ENCODE measurements at places on chromosomes 6 and 20.
A peak's percentile ranks its signal among the peaks of the same experiment; 100 is the strongest.

DNA sequence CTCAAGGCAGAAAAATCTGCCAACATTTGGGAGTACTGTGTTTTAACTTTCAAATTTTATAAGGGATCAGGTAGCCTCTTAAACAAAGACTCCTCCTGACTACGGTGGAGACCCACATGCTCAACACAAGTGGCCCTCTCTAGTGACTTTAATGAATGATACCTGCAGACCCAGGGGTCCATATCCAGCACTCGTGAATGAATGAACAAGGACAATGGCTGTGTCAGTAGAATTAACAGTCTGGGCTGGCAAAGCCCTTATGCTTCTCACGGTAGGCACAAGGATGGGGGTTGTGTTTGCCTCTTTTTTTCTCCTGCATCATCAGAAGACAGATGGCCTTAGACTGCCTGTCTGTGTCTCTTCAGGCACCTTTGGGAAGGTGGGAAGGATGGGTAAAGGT, 112.6 kb upstream of the TRAF3IP2 start:
- DNase-seq, result no peak

DNA sequence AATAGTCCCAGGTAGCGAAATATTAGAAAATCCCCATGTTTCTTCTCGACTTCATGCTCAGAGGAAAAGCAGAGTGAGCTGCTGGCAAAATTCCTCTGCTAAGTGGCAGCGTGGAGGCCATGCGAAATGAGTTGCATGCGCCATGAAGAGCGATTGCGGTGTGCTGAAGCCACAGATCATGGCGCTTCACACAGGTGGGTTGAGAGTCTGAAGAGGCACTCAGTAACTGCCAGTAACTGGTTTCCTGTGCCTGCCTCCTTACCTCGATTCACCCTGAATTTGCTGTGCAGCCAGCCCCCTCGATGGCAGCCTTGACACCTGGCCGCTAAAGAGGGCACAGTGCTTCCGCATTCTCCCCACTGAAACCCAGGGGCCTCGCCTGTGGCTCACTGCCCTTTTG, 301.5 kb downstream of the NRN1 start:
- no peak for DNase-seq

DNA sequence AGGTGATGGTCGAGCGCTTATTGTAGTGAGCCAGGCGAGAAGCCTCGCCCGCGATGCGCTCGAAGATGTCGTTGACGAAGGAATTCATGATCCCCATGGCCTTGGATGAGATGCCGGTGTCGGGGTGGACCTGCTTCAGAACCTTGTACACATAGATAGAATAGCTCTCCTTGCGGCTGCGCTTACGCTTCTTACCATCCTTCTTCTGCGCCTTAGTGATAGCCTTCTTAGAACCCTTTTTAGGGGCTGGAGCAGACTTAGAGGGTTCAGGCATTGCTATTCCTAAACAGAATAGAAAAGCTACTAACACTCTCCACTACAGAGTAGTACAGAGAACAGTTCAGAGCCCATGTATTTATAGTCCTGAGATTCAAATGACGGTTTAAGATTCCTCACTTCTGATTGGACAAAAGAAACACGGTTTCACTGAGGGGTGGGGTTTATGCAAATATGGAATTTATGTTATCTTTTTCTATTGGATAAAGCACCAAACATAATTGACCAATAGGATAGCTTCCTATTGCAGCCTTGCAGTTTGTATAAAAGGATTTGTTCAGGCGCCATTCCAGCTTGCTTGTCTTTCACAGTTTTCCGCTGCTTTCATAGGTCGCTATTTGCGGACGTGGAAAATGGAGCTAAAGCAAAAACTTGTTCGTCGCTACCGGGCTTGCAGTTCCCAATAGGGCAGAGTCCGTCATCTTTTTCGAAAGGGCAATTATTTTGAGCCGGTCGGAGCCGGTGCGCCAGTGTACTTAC, 43.7 kb upstream of the HFE start:
- DNase-seq, result peak; percentile 67

- DNase-seq, result no peak
Observed at GRCh38 chr6:33008944-33009861, at the start of gene HLA-DOA. Gene HLA-DOA, minus strand, starts transcription at chr6:33009591.

- DNase-seq, result no peak
Observed at GRCh38 chr6:149306967-149307366, 10.5 kb upstream of the TAB2 start.

DNA sequence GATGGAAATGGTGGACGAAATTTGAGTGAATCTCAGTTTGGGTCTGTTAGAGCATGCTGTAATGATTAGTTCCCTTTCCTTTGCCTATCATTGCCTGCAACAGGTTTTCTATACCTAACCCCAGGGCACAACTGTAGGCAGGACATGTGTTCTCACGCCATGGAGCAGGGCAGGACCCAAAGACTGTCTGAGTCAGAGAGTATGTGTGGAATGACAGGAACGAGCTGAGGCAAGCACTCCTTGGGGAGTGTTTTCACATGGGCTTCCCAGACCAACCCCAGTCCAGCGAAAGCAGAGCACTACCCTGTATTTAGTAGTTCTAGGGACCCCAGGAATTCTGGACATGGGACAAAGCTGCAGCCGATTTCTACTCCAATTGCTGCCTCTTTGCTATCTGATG, 234.2 kb downstream of the HACE1 start:
- DNase-seq, result no peak

DNA sequence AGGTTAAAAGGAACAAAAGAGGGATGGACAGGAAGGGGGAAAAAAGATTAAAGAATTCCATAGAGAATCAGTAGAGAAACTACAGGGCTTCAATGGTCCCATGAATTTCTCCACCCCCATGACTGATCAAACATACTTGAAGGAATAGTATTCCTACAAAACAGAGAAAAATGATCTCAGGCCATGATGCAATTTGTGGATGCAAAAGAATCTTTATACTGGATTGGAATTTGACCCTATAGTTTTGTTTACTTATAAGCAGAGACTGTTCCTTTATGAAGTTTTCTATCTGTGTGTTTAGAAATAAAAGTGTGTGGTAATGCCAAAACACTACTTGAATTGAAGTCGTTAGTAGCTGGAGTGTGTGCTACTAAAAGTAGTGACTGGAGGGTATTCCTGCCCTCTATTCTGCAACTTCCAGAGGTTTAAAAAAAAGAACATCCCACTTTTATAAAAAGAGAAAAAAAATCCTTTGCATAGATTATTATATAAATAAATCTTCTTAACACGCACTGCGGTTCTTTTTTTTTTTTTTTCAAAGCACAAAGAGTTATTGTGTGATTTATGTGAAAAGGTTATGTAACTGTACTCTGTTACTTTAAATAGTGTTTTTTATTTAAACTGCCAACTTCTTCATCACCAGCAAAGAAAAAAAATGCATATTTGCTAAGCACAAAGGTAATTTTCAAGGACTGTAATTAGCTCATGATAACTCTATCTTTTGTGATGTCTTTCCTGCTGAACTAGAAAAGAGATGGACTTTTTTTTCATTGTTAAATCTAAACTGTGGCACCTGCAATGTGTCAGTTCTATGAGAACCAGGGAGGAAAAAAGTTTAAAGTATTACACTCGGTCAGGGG, 214.5 kb upstream of the CITED2 start:
- peak; percentile 28 for DNase-seq

- no peak for DNase-seq
Observed at GRCh38 chr6:157058574-157058973, 264.7 kb downstream of the TMEM242 start.

DNA sequence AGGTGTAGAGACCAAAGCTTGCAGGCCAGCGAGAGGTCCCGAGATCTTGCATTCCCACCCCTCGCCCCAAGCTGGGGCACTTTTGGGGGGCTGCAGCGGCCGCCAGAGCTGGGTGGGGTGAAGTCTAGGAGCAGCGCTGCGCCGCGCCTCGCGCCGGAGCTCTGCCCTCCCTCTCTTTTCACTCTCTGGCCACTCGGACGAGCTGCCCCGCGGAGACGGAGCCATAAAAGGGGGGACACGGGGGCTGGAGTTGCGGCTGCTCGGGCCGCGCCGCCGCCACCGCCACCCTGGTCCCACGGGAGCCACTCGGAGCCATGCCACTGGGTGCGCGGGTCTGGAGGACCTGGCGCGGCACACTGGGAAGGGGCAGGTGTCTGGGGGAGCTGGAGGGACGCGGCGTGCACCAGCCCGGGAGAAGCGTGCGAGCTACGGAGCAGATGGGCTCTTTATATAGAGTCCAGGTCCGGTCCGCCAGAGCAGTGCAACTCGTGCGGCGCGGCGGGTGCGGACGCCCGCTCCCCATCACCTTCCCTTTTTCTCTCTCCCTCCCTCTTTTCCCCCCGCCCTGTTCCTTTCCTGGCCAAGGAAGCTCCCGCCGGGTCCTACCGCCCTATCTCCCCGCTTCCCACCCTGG, 687 bp upstream of the HTR1B start:
- DNase-seq, result peak; percentile 30

DNA sequence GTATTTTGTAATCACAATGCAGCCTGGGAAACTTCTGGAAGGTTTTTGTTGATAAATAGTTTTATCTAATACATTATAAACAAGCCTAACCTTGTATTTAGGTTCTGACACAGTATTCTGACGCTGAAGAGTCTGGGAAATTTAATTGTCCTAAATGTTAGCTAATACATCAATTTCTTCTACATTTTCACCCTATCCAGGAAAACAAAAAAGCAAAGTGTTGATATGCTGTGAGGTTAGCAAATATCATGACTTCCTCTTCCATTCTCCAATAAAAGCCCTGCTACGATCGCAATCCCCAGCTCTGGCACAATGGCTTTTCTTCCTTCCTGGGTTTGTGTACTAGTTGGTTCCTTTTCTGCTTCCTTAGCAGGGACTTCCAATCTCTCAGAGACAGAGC, at the start of gene C6orf58:
Gene C6orf58 (plus strand): TSS at position 301 of the 400 bp plus-strand sequence. CDS start 12 bp downstream, at position 313.
- DNase-seq, result no peak

DNA sequence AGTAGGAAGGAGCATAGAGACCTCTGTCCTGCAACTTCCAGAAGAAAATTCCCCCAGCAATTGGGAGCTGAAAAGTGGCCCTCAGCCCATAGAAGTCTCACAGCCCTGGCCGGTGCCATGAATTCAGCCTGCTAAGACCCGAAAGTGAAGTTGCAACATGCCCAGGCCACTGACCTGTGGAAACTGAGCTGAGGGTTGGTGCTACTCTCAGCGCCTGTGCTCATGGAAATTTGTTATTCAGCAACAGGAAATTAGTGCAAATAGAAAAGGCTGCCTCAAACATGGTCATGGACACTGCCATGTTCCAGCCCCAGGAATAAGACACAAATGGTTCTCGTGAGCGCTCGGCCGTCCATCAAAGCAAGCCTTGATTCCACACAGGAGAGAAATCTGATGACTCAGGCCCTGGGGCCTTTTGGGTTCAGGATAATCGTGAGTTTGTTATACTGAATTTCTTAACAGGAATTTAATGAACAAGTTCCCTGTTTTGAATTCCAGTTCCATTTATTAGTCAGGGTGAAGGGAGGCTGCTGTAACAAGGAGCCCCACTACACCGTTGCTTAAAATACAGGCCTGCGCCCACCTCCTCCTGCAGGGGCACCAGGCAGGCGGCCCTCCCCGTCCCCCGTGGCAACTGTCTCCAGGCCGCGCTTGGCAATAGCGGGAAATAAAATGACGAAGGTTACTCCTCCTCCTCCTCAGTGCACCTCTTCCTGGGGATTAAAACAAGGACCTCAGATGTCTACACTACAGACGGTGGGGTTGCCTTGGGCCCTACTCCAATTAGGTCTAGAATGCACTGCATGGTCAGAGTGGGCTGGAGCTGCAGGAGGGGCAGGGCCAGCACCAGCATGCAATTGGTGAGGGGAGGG, 152.9 kb downstream of the ERMARD start:
- no peak for DNase-seq

- no peak for DNase-seq
Observed at GRCh38 chr6:152232501-152233151, 404.5 kb downstream of the SYNE1 start.

DNA sequence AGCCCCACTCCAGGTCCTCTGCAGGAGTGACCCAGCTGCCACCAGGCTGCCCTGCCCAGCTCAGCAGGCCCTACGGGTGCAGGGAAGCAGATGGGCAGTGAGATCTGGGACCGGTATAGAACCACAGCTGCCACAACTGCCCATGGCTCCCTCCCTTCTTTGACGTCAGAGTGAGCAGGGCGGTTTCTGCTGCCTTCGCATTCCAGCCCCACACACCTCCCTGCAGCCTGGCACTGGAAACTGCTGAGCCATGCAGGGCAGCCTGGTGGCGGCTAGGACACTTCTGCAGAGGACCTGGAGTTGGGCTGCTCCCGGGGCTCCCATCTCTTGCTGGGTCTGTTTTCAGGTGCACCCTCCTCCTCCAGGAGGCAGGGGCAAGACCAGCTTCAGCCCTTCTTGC, 101.6 kb upstream of the CD93 start:
- DNase-seq, result no peak

- no peak for DNase-seq
Observed at GRCh38 chr20:13678944-13679343, 40.2 kb upstream of the TASP1 start.

- DNase-seq, result no peak
Observed at GRCh38 chr6:93433592-93433991, 14.2 kb upstream of the EPHA7 start.

GRCh38 chr20:16395366-16395765, 177.9 kb downstream of the KIF16B start:
- DNase-seq, result no peak

- no peak for DNase-seq
Observed at GRCh38 chr20:39090906-39091305, 128.8 kb downstream of the DHX35 start.

GRCh38 chr20:24339210-24339641, 130.2 kb upstream of the SYNDIG1 start:
- no peak for DNase-seq

- no peak for DNase-seq
Observed at GRCh38 chr6:129686941-129687627, 22.9 kb downstream of the ARHGAP18 start.

DNA sequence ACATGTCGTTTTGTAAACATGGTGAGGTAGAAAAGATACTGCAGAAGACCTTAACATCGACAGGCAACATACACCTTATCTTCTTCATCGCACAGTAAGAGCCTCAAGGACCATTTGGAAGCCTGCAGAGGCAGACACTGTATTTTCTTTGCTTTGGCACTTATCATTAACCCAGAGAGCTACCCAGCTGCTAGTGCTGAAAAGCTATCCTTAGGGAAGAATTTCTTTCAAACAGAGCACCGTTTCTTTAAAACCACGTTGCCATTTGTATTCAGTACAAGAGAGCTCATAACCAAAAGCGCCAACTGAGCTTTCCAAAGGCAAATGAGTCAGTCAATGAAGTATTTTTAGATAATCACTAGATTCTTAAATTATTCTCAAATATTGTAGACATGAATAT, 306.6 kb downstream of the EPM2A start:
- no peak for DNase-seq

GRCh38 chr6:2949536-2950083, 21.8 kb downstream of the SERPINB6 start:
- DNase-seq, result no peak

GRCh38 chr20:5808901-5809300, 58.7 kb downstream of the SHLD1 start:
- DNase-seq, result no peak

DNA sequence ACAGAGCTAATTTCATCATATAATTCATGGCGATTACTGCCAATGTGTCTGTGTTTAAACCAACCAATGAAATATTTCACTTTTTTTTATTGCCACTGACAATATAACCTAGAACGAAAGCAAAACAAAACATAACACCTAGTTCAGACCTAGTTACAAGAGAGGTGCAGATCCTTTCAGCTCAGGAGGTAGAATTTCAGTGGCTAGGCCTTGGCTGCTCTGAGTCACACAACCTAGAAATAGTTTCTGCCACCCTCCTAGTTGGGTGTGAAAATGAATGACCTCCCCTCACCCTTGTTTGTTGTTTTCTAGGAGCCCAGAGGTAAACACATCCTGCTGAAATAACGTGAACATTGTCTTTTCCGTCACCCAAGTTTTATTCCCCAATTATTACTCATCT, 356.3 kb downstream of the HTR1B start:
- no peak for DNase-seq

- DNase-seq, result no peak
Observed at GRCh38 chr6:91114123-91114708, 527.3 kb upstream of the MAP3K7 start.

GRCh38 chr6:16619777-16620176, 141.5 kb downstream of the ATXN1 start:
- DNase-seq, result no peak

All from HuH-7 (cell line).